ENCODE measurements at places on chromosomes 16 and 17.

DNA sequence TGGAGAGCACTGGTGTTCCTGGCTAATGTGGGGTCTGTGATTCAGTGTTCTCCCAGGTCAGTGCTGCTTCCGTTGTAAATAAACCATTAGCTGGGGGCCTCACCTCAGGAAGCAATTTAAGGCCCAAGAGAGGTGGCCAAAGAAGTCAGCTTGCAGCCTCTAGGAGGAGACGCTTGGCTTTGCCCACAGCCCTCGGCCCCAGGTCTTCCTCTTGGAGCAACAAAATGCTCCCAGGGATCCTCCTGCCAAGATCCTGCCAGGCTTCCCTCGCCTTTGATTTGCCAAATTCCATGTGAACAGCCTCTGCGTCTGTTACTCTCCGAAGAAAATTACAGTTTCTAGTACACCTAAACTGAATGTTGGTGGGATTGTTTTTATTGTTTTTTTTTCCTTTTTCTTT is 62.4 kb upstream of the TBX2 start:
- DNase-seq = no peak

- no peak for DNase-seq
These were observed 13.7 kb upstream of the TAT start for GRCh38 chr16:71590584-71590983.

- no peak for DNase-seq
These were observed 4.0 kb upstream of the PERCC1 start for GRCh38 chr16:1426734-1427471.

GRCh38 chr16:88936556-88937205 is 40.3 kb downstream of the CBFA2T3 start:
- DNase-seq = no peak

DNA sequence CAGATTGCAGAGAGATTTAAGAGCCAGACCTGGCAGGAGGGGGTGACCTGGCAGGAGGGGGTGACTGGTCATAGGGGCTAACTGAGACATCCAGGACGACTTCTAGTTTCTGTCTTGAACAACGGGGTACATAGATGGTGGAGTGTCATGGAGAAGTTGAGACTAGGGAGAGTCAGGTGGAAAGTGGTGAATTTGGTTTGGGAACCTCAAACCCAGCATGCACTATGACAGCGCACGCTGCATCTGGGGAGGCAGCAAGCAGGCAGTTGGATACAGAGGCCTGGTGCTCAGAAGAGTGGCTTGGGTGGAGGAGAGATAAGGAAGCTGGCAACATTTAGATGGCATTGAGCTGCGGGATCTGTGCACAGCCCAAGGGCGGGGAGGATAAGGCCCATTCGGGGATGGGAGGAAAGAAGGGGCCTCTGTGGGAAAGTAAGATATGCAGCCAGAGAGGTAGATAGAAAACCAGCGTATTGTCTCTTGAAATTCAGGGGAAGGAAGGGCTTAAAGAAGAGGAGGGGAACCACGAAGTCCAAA is 4.5 kb downstream of the RIPOR1 start:
- no peak for DNase-seq

GRCh38 chr16:58046936-58047335 is 21.4 kb downstream of the MMP15 start:
- no peak for DNase-seq

DNA sequence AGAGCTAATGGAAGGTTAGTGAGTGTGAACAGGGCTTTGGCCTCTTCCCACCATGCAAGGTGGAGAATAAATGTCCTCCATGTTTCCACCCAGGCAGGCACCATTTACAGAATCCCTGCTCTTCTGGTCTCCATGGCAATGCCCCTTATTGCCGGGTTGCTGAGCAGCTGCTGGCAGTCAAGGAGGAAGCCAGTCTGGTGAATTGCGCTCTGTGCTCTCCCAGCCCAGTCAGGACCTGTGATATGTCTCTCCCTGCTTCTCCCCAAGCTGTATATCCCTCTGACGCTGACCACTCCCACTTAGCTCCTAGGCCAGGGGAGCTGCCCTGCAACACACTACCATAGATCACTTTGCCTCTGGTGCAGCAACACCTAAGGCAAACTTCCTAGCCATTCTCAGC is 402.1 kb upstream of the ERCC4 start:
- no peak for DNase-seq
